ENCODE measurements at places on chromosomes 3 and 15.

DNA sequence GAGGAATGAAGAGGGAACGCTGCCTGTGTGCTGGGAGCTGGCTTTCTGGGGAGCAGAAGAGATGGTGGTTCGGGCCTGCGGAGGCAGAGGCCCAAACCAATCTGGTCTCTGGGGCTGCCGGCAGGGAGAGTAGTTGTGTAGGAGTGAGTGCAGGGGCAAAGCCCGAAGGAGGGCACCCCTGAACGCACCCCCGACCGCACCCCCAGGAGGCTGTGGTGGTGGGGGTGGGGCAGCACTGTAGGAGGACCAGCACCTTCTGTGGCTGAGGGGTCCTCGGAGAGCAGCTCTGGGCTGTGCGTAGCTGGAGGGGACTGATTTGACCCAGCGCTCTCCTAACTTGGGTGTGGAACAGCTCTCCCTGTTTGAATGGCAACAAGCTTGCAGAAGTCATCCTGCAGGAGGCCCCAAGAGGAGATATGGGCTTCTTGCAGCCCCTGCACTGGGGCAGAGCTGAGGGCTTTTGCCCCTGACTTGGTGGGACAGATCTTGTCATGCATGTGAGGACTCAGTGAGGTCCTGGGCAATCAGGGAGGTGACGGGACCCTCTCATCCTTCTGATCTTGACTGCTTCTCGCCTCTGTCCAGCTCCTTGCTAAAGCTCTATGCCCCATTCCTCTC lies 26.1 kb downstream of the C15orf39 start:
- DNase-seq, result no peak

DNA sequence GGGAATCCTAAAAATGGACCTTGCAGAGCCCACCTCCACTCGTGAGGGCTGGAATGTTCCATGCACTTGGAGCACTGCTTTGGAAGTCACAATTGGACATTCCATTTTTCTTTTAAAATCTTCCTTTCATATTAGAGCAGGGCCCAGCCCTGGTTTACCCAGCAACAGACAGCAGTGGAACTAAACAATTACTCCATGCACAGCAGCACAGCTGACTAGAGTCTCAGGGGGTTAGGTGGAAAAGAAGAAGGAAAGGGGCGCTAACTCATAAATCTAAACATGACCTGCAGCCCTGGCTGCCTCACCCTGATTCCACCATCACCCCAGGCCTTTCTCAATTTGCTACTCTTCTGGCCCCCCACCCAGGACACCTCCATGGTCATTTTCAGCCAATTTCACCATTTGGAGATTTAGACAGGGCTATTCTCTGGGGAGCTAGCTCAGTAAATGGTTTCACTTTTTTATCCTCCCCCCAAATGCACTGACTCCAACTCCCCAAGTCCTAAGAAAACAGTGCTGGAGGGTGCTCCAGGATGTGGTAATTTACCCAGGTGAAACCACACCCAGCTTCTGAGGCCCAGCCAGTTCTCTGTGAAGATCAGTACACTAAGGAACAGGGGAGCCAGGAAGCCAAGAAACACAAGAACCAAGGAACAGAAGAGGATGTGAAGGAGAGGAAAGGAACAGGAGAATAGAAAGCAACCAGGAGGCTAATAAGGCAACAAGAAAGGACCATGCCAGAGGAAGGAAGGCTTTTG lies 1.6 kb upstream of the LRRC31 start:
- DNase-seq, result no peak

DNA sequence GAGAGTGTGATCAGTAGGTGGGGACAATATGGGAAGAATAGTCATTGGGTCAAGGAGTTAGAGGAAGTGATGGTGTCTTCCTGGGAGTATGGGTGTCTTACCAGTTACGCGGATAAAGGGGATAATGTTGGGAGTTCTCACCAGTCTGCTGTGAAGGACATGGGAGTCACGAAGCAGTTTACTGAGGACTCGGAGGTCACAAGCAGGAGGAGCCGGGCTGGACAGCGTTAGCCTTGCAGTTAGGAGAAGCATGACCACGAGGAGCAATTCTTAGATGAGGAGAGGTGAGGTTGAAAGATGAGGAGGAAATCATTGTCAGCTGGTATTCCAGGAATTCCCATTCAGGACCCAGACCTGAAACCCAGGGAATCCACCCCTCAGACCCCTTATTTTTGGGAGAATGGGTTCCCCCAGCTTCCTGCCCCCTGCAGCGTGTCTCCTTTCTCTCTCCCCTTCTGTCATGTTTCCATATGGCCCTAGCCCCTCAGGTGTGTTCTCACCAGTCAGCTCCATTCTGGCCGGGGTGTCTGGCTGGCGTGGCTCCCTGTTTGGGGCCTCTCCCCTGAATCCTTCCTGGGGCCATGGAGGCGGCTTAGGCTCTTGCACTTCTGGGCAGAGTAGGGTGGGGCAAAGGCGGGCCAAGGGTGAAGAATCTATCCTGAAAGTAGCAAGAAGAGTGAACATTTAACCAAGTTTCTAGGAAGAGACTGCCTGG lies 2.1 kb downstream of the THPO start:
- no peak for DNase-seq

DNA sequence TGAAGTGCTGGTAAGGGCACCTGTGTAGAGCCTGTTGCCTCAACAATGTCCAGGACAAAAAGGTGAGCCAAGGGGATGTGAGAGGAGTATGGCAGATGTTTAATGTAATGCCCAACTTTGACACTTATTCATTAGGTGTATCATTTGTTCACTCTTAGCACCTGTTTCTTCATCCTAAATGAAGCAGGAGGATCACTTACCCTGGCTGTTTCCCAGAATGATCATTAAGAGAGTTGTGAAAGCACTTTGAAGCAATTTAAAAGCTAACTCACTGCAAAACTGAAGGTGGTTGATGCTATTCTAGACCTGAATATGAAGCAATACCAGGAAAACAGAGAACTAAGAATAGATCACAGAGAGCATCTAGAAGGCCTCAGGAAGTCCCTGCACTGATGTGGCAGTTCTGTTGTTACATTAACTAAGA lies 3.4 kb upstream of the HHLA2 start:
- DNase-seq, result no peak

- DNase-seq, result no peak
Measured at GRCh38 chr3:157582637-157582973, 79.4 kb upstream of the VEPH1 start.

GRCh38 chr3:142259359-142259758 lies 34.0 kb upstream of the GK5 start:
- DNase-seq, result no peak

DNA sequence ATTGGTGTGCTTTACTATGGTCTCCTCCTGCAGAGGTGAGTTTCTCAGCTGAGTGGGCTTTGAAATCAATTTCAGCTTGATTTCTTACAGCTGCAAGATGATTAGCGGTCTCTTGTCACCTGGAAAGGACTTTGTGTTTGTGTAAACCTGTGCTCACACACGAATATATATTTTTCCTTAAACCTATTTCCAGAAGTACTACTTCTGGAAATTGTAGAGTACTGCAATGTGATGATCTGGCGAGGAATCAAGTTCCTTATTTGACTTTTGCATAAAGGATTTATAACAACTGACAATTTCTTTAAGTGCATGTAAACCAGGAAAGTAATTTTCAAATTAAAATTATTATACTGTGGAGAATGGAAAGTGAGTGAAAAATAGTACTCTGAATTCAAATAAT lies 2.1 kb downstream of the MCTP2 start:
- no peak for DNase-seq

DNA sequence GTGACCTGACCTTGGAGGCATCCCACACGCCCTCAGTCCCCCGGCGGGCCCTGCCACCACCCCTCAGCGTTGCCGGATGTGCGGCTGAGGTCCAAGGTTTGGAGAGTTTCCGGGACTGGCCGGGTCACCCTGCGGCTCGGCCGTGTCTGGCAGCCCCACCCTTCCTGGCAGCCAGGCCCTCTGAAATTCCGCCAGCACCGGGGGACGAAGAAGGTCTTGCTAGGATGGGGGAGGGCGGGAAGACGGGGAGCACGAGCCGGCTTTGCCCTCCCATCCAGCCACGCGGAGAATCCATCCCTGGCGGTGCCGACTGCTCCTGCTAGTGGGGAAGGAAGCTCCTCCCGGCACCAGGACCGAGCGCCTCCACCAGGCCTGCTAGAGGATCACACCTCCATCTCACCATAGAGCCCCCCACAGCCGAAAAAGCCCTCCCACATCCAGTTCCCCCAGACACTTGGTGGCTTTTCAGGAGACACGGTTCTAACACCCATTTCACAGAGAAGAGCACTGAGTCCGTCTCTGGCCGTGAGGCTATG lies 81.5 kb downstream of the CPN2 start:
- no peak for DNase-seq

- no peak for DNase-seq
Measured at GRCh38 chr3:32782407-32782806, 35.4 kb upstream of the TRIM71 start.

- DNase-seq, result peak; percentile 69
Measured at GRCh38 chr3:127959873-127960272, 44.8 kb downstream of the KBTBD12 start.

DNA sequence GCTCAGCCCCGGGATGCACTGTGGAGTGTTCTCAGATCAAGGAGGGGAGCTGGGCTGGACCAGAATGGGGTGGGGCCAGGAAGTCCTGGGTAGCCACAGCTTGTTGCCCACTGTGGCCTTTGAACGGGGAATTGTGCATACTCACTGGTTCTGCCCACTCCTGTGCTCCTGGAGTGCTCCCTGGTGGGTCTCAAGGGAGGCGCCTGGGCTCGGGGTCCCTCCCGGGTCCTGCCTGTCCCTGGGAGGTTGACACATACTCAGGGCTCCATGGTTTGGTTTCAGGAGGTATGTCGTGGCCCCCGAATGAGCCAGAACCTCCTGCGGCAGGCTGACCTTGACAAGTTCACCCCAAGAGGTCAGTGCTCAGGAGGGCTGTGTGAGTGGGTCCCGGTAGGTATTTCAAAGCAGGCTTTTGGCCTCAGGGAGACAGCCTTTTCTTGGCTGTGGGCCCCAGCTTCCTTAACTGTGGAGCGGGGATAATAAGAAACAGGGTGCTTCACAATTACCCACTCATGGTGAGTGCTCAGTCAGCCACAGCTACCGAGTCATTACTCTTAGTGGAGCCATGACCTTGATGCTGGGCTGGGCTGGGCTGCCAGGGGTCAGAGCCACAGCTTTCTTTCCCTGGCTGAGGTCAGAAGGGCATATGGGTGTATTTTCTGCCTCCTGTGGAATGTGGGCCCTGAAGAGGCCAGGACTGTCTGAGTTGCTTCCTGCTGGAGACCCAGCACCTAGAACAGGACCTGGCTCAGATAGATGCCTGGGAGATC lies 7.6 kb downstream of the DNAH1 start:
- no peak for DNase-seq
